Non-pigmented ciliary epithelial cell (primary cell): ENCODE measurements at places on chromosomes 1 and 21.

GRCh38 chr1:55981010-55981650 is 598.2 kb downstream of the PLPP3 start:
- no peak for DNase-seq

DNA sequence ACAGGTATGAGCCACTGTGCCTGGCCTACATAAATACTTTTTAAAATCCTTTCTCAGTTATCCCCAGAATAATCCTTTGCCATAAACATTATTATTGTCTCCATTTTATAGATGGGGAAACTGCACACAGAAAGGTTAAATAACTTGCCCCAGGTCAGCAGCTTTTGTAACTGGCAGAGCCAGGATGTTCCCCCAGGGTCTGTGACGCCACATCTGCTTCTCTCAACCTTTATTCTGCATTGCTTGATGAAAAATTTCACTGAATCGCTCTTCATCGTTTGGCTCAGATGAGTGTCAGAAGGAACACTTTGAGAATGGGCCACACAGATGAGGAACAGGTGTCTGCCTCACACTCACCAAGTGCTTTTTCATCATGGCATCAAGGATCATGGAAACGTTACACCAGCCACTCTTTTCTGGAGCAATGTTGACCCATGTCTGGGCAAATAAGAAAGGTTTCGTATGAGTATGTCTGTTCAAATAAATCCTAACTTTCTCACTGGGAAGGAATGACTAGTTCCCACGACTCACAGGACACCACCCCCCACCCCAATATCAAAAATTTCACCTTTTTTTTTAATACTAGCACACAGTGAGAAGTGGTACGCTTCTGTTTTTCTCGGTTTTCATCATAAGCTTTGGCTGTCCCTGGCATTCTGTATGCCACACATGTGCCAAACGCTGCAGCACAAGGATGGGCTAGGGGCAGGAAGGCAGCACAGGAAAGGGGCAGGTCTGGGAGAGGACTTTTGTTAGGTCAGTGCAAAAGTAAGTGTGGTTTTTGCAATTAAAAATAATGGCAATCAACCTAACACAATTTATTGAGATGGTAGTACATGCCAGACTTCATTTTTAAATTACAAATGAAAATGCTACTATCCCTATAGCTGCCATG is 9.0 kb upstream of the PTGFRN start:
- DNase-seq: no peak

- DNase-seq: no peak
Measured at GRCh38 chr1:177857285-177857684, 112.6 kb downstream of the SEC16B start.

DNA sequence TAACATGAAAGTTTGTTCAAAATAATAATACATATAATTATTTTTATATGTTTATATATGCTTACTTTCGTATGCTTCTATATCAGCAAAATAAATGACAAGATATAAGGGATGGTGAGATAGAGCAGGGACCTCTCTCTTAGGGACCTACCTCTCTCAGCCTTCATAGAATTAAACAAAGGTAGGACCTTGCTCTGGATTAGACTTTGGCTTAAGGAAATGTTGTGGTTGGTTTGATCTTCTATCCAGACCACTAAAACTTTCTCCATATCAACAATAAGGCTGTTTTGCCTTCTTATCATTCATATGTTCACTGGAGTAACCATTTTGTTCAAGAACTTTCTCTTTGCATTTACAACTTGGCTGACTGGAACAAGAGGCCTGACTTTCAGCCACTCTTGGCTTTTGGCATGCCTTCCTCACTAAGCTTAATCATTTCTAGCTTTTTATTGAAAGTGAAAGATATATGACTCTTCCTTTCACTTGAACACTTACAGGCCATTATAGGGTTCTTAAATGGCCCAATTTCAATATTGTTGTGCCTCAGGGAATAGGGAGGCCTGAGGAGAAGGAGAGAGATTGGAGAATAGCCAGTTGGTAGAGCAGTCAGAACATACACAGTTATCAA is 14.4 kb downstream of the FRRS1 start:
- DNase-seq: no peak

GRCh38 chr1:192993426-192994085 is 65.6 kb downstream of the UCHL5 start:
- DNase-seq: no peak

- DNase-seq: no peak
Measured at GRCh38 chr1:184637664-184638240, 116.9 kb downstream of the EDEM3 start.

- no peak for DNase-seq
Measured at GRCh38 chr1:232585486-232585885, 44.4 kb downstream of the SIPA1L2 start.
